DMS 273 treated with DMSO at 0.1 percent for 48 hours (cell line): ENCODE measurements at places on chromosomes 11 and 22.

GRCh38 chr22:37909766-37910165 lies 3.7 kb downstream of the MICALL1 start:
- no peak for DNase-seq

- peak; percentile 33 for DNase-seq
These were observed 29.4 kb downstream of the SIK2 start for GRCh38 chr11:111631666-111632039.

DNA sequence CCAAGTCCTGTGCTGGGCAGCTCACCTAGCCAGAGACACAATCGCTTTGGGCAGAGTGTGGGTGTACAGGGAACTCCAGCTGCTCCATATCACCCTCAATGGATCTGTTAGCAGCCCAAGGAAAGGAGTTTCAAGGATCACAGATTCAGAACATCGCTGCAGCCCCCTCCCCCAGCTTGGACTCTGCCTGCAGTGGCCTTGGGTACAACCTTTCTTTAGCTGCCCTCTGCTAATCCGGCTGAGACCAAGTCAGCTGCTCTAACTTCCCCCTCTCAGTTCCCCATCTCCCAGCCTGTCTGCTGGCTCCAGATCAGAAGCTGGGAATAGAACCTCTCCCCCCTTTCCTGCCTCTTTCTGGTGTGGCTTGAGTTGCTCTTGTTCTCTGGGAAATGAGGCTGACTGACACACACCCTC lies 1.3 kb downstream of the TMEM86A start:
- DNase-seq, result no peak

DNA sequence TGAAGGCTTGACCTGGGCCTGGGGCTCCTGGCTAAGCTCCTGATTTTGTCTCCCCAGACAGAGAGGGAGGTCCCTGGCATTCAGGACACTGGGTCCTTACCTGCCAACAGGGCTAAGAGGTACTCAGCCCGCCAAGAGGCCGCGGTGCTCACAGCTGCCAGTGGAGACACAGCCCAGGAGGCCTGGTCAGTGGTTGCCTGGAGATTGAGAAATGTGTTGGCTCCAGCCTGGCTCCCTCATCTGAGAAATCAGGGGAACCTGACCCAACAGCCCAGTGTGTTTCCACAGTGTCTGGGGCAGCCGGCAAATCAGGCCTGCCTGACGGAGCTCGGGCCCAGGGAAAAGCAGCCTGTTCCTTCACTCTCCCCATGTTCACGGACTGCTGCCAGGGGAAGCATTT lies 79.4 kb upstream of the NAV2 start:
- DNase-seq, result no peak

- no peak for DNase-seq
These were observed 24.8 kb downstream of the PAK1 start for GRCh38 chr11:77449060-77449521.

GRCh38 chr11:90407350-90407749 lies 184.5 kb upstream of the CHORDC1 start:
- no peak for DNase-seq

GRCh38 chr11:111026241-111026640 lies 219.3 kb upstream of the POU2AF2 start:
- DNase-seq, result no peak

DNA sequence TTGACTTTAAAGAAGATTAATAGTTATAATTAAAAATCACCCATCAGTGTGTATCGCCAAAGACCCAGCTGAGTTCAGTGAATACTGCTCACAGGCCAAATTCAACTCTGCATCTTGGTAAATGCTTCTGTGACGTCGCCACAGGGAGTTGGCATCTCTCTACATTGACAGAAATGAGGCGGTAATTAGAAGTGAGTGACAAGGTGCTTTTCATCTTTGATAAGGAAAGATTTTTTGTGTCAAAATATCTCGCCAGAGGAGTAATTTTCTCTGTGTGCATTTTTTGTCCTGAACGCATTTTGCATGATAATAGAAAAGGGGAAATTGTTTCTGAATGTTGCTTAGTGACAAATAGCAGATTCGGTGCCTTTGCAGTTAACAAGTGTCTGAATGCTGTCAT lies 345.8 kb downstream of the CNTN5 start:
- no peak for DNase-seq

GRCh38 chr11:20251496-20251895 lies 91.2 kb upstream of the DBX1 start:
- DNase-seq, result no peak

DNA sequence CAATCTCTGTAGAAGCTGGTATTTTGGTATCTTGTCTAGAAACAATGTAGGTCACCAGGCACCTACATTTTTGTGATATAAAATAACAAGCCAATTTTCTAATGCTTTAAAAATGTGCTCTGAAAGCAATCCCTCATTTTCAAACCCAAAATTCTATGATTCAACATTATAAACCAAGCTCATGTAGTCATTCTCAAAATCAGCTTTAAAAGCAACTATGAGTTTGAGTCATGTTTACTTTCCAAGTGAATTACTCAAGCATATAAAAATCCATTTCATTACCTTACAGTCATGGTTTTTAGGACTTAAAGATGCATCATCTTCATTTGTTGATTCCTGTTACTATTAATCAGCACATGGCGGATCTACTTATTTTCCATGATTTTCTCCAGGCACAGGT lies 216.4 kb downstream of the GRM5 start:
- no peak for DNase-seq

GRCh38 chr22:26979294-26979693 lies 321.9 kb downstream of the MIAT start:
- DNase-seq, result no peak

- no peak for DNase-seq
These were observed 590.5 kb downstream of the ETS1 start for GRCh38 chr11:127996825-127997224.

- DNase-seq, result no peak
These were observed 70.6 kb downstream of the ADM start for GRCh38 chr11:10375280-10375971.

- no peak for DNase-seq
These were observed 223 bp downstream of the WT1 start for GRCh38 chr11:32435152-32435480.

- DNase-seq, result no peak
These were observed 95.5 kb downstream of the PGR start for GRCh38 chr11:101034076-101034475.

- no peak for DNase-seq
These were observed 9.9 kb downstream of the NAP1L4 start for GRCh38 chr11:2982214-2982613.

DNA sequence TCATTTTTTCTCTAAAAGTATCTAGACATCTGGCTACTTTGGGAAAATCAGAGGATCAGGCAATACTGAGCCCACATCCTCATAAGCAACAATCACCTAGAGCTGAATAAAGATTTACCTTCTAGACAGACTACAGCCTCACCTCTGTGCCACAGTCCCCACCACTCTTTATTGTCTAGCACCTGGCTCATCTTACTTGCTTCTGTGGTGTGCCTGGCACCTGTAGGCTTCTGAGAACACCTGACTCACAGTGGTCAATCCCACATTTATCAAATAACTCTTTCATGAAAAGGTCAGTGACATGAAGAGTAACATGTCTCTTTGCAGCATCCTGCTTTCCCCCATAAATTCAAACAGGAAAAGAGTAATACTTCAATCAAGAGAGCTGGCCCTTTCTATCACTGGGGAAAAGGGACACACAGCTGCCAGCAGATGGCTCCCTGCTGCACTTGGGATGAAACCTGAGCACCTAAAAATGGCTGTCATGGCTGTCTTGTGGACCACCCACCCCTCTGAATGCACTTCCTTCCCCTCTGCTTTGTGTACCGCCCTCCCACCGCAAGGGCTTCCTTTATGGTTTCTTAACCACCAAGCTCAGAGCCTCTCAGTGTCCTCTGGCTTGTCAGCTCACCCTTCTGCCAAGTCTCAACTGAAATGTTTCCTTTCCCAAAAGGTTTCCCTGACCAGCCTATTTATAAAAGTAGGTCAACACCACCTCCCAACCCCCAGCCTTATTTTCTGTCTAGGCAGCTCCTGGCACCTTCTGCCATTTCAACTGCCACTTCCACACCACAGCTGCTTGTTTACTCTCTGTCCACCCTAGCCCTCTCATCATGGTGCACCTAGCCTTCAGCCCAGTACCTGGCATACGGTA lies 9.3 kb downstream of the TFIP11 start:
- DNase-seq, result no peak

GRCh38 chr11:120039039-120039438 lies 98.9 kb downstream of the TRIM29 start:
- no peak for DNase-seq
